ENCODE measurements at places on chromosomes 16 and 17.
A peak's percentile ranks its signal among the peaks of the same experiment; 100 is the strongest.

- no peak for DNase-seq
Measured at GRCh38 chr17:75433218-75433783, 23.1 kb upstream of the TMEM94 start.

DNA sequence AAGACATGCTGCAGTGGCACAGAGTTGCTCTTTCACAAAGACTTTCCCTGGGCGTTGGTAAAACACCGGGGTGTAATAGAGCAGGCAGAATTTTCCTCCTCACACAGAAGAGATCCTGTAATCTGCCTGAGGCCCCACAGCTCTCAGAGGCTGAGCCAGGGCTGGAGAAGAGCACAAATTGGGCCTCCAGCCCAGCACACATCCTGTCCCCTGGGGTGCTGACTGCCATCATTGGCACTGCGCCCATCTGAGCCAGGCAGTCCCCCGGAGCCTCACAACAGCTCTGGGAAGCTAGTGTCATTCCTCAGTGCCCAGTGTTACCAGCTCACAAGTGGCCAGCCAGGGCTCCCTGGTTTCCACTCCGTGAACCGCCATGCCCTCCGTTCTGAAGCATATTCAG is 119.4 kb downstream of the SOCS1 start:
- DNase-seq: no peak

DNA sequence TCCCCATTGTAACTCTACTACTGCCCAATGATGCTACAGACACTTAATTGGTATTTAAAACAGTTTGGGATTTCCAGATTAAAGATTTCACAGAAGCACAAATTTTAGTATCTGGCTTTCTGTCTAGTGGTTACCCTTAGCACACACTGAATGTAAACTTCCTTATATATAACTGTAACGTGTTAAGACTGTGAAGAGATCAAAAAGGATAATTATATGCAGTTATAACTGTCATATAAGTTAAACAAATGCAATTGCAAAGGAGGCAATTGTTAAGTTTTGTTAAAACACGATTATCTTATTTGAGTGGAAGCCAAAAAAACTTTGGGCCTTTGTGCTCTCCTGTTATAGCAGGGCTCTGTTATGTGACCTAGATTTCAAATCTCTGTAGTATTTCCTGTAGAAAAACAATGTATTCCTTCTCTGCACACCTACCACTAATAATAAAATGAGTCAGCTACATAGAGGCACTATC is 147.9 kb downstream of the STXBP4 start:
- no peak for DNase-seq

- DNase-seq: no peak
Measured at GRCh38 chr16:67326472-67327309, at the start of the genes KCTD19 and LRRC36. TSS of gene KCTD19 (minus strand) at chr16:67326741. CDS start at chr16:67326707, 34 bp downstream. TSS of gene LRRC36 (plus strand) at chr16:67326815. CDS start at chr16:67326863, 48 bp downstream.

- DNase-seq: no peak
Measured at GRCh38 chr16:64950731-64951130, 171.1 kb downstream of the CDH11 start.

GRCh38 chr16:27642756-27643155 is 92.8 kb downstream of the KATNIP start:
- no peak for DNase-seq

DNA sequence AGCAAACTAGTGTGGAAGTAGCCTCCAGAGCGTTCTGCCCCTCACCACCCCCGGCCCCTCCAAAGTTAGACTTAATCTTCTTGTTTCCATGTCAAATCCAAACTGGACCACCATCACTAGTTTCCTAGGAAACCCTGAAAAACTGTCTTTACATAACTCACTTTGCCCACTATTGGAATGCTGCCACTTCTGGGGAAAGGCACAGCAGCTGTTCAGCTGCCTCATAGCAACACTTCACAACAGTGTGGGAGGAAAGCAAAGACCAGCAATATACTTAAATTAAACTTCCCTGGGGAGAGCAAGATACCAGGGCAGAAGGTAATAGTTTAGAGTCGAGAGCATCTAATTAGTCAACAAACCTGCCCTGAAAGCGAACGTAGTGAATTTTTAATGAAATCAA is 452.2 kb downstream of the KCNJ2 start:
- DNase-seq: no peak

DNA sequence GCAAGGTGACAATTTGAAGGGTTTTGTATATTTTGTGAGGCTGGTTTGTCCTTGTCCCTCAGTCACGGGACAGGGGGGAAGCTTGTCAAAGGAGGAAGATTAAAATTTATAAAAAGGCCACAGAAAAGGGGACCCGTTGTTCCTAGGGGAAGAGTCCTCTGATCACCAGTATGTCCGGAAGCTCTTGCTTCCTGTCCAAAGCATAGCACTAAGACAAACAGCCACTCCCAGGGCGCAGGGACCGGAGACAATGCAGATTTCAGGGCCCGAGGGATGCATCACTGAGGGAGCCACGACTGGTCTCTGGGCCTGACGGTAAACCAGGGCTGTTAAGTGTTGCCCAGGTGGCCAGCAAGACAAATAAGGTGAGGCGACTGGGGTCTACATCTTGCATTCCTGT is 95.2 kb downstream of the MAF start:
- DNase-seq: no peak

GRCh38 chr17:19019041-19019941 is 14.7 kb upstream of the FAM83G start:
- no peak for DNase-seq

DNA sequence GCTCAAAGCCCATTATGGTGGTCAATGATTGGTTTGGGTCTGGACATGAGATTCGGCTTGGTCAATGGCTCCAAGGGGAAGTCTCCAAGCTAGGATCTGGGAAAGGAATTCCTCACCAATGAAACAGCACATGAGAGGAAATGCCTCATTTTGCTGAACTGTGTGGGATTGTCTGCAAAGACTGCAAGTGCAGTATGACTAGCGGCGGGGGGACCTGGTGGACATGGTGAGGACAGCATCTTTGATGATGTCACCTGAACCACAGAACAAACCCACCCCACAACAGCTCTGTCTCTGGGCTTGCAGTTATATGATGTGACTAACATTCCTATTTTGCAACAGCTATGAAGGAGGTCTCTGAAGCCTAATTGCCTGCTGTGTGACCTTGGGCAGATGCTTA is 50.6 kb upstream of the NKD1 start:
- peak; percentile 38 for DNase-seq

GRCh38 chr17:61267847-61268246 is 131.8 kb upstream of the TBX2 start:
- no peak for DNase-seq

DNA sequence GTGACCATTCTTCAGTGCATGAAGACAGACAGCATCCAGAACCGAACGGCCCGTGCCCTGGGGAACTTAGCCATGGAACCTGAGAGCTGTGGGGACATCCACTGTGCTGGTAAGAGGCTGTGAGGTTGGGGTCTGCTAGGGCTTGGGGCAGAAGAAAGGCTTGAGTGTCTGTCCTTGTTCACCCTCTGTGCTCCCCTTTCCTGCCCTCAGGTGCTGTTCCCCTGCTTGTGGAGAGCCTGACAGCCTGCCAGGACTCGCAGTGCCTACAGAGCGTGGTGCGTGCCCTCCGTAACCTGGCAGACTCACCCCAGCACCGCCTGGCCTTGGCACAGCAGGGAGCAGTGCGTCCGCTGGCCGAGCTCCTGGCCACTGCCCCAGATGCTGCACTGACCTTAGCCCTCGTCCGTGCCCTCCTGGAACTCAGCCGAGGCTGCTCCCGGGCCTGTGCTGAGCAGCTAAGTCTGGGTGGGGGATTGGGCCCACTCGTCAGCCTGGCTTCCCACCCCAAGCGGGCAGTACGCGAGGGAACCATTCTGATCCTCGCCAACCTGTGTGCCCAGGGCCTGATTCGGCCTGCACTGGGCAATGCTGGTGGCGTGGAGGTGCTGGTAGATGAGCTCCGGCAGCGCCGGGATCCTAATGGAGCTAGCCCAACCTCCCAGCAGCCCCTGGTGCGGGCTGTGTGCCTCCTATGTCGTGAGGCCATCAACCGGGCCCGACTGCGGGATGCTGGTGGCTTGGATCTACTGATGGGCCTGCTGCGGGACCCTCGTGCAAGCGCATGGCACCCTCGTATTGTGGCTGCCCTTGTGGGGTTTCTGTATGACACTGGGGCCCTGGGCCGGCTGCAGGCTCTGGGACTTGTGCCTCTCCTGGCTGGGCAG is 2.9 kb downstream of the ARMC5 start:
- DNase-seq: no peak

DNA sequence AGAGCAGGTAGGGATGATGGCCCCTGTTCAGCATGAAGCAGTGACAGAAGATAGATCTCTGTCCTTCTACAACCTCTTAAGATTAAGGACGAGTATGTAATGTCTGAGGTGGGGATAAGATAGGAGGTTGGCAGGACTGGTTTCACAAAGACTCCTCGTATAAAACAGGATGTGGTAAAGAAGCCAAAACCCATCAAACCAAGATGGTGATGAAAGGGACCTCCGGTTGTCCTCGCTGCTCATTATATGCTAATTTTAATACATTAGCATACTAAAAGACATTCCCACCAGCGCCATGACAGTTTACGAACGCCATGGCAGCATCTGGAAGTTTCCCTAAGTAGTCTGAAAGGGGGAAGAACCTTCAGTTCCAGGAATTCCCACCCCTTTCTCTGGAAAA is 27.3 kb downstream of the MIS12 start:
- no peak for DNase-seq

DNA sequence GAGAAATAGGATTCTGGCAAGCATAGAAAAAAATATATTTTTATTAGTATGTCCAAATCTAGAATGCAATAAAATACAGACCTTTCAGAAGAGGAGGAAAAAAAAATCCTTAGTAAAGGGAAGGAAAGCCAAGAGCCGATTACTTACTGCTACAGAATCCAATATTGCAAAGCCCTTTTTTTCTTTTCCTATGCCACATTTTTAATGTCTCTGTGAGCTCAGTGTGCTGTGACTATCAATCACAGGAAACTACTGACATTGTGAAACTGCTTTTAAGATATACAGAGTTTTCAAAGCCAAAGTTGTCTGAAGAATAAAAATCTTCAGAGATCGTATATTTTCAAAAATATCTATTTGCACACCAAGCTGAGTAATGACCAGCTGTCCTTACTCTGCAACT is 120.4 kb downstream of the CHD9NB start:
- DNase-seq: no peak

DNA sequence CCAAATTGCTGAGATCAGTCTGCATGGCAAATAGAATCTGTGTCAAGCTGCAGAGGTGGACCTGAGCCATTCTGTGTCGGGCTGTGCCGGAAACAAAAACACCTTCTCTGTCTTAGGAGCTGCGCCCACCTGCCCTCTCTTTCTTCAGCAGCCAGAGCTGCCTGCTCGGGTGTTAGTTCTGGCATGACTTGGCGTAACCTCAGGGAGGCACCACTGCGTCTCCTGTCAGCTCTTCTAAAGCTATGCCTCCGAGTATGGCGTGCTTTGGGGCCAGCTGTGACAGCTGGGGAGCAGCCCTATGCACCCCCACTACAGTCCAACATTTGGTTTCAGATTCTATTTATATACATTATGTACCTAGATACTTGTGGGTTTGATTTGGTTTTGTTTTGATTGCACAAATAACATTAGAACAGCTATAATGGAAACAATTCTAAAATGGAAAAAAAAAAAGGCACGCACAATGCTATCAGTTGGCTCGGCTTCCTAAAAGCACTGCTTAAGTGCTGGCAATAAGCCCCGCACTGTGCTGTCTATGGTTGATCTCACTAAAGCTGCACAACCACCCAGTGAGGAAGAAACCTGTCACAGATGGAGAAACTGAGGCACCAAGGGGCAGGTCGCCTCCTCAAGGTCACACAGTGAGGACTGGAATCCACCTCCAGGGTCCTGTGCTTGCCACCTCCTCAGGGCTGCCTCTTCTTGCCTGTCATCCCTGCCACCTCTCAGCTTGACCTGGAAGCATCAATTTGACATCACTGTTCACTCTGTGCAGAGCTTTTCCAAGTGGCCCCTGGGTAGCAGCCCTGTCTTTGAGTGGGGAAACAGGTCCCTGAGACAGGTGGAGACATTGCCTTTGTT is 18.7 kb upstream of the ADGRG1 start:
- DNase-seq: no peak

GRCh38 chr16:70704586-70704985 is 18.7 kb upstream of the MTSS2 start:
- DNase-seq: no peak

- DNase-seq: no peak
Measured at GRCh38 chr16:70157105-70157476, 16.5 kb upstream of the CLEC18C start.
